ENCODE measurements at places on chromosomes 1 and 21.

DNA sequence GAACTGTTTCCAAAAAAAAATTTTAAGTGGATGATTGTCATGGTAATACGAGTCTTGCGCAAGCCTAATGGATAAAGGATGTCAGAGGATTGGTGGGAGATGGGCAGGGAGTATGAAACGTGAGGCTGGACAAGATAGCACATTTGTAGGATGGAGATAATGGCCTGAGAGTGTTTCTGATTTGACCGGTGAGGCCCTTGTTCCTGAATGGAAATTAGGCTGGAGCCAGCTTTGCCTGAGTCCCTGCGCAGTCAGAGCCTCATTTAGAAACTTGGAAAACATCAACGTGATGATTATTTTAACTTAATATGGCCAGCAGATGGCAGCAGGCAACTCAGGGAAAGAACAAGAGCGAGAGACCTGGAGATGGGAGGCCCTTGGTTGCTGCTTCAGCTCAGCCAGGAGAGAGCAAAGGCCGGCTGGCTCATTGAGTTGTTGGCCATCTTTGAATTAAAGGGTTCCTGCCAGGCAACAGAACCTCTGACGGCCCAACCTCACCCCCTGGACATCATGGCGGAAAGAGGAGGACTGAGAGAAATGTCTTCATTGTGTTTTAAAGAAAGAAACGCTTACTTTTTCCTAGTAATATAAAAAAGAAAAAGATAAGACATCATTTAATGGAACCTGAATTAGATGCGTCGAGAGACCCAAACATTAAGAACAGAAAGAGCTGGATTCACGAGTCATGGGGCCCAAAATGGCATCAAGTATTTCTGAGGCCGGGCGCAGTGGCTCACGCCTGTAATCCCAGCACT is 80.3 kb downstream of the SELENOF start:
- ATAC-seq, result peak; percentile 76

- ATAC-seq, result no peak
Observed at GRCh38 chr1:229170778-229171505, 100.0 kb upstream of the RAB4A start.

GRCh38 chr1:176950736-176951324 is 213.7 kb downstream of the ASTN1 start:
- no peak for ATAC-seq

DNA sequence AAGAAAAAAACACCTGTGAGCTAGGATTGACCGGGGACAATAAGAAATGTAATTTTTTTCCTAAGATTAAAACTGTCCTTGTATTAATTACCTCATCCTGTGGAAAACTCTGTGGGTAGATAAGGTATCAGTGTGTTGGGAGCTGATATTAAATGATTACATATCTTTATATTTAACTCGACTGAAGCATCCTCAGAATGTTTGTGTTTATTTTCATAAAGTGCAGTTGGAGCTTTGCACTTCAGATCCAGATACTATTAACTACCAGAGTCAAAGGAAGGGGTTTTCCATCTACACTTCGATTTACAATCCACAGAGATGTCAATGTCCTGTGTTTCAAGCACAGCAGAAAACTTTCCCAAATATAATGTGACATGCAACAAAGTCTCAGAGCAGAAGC is 164.5 kb downstream of the NR5A2 start:
- ATAC-seq, result no peak

GRCh38 chr1:82052563-82052962 is 251.8 kb downstream of the ADGRL2 start:
- ATAC-seq, result no peak

- no peak for ATAC-seq
Observed at GRCh38 chr1:179828554-179829110, 49.0 kb downstream of the TOR1AIP2 start.

DNA sequence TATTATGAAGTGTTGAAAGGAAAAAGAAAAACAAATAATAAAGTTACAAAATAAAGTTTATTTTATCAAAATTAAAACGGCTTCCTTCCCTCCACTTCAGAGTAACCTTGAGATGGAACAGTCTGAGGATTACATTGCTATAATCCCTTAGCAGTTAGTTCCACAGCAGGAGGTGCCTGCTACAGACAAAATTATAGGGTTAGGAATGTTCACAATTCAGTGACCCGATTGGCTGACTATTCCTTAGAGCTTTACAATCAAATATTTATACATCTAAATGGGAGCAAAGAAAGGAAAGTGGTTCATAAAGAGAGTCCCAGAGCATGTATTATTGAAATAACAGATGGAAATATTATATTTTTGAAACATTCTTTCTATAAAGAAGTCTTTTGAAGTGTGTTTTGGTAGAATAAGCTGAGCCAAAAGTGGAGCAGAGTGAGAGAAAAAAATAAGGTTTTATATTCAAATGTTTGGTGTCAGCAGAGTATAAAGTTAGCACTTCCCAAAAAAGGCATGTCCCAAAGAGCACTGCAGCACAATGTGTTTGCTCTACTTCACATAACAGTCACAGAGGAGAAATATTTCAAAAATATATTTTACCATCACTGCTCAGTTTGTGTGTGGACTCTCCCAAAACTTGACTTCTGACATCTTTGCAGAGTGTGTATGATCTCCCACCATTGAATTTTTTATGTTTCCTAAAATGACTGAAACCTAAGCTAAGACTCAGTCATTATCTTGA is 71.4 kb upstream of the GORAB start:
- ATAC-seq, result no peak

Measured in stimulated activated memory B cell treated with anti-CD40 and anti-IgM and Interleukin-4, amounts not matched to agents 10 μg/mL and 1 μg/mL and 100 μg/mL, for 72 hours (primary cell).